RPMI7951 (cell line): ENCODE measurements at places on chromosomes 4 and X. TPM values are rescaled to one million over a fixed set of nuclear protein-coding genes. Genes with fewer than 3 reads are reported as not detected.

DNA sequence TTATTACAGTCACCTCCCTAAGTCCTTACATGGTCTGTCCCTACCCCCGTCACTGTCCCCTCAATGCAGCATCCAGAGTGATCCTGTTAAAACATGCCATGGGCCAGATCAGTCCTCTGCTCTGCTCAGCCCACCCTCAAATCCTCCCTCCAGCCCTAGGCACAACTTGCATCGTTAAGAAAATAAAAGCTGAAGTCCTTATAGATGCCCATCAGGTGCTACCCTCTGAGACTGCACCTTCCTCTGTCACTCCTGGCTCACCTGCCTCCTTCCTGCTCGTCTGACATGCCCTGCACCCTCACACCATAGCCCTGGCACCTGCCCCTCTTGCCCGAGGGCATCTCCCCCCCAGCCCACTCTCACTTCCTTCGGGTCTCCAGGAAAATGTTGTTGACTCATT is 4.1 kb downstream of the STK32B start:
- no peak for DNase-seq

GRCh38 chr4:123120473-123120872 is 198.1 kb upstream of the NUDT6 start:
- DNase-seq = no peak

- peak; percentile 91 for DNase-seq
Measured at GRCh38 chr4:17614416-17615299, at the start of gene MED28. Gene MED28 (plus strand): TSS chr4:17614641. CDS start chr4:17614655, 14 bp downstream.

GRCh38 chr4:5918331-5918985 is 25.6 kb upstream of the CRMP1 start:
- no peak for DNase-seq

DNA sequence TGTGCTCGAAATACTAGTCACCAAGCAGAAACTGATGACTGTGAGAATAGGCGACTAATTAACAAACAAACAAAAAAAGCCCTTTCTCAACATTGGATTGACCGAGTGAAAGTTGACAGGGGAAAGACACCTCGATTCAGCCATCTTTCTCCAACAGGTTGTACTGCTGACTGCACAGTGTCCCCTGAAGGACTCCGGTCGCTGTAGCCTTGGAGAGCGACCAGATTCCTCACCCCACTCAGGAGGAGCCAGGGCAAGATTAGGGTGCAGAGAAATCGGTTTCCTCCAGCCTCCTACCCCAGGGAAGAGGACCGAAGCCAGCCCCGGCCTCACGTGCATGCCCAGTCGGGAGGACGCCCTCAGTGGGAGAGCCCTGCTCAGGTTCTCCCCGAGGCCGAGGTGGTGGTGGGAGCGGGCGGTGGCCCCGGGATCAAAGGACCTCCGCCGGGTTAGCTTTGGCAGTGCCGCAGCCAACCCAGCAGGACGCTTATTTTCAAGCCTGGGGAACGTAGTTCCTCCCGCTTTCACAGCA is 1.1 kb upstream of the RAP1GDS1 start:
- DNase-seq = no peak

DNA sequence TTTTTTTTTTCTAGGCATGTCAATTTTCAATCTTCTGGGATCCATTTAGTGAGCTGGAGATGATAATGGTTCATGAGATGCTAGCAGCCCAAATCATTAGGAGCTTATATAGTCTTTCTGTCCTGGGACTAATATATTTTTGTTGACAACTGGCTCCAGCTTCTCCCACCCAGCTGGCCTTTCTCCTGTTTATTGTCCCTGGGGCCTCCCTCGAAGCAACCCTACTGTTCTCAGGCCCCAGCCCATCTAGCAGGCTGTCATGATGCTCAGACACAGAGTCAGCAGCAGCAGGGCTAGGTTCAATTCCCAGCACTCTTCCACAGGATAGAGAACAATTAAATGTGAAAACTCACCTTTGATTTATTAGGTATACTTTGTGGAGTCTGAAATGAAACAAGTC is 127.6 kb upstream of the MID1 start:
- no peak for DNase-seq

DNA sequence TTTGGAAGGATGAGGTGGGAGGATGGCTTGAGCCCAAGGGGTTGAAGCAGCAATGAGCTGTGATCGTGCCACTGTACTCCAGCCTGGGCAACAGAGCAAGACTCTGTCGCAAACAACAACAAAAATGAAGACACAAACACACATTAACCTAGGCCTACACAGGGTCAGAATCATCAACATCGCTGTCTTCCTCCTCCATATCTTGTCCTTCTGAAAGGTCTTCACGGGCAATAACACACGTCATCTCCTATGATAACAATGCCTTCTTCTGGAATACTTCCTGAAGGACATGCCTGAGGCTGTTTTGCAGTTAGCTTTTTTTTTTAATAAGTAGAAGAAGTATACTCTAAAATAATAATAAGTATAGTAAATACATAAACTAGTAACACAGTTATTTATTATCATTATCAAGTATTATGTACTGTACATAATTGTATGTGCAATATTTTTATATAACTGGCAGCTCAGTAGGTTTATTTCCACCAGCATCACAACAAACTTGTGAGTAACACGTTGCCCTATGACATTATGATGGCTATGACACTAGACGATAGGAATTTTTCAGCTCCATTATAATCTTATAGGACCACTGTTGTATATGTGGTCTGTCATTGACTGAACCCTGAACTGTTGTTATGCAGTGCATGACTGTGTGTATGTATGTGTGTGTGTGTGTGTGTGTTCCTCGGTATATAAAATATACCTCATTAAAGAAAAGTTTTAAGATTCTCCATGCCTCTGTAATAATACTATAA is 69.2 kb upstream of the MAML3 start:
- DNase-seq = peak; percentile 49

DNA sequence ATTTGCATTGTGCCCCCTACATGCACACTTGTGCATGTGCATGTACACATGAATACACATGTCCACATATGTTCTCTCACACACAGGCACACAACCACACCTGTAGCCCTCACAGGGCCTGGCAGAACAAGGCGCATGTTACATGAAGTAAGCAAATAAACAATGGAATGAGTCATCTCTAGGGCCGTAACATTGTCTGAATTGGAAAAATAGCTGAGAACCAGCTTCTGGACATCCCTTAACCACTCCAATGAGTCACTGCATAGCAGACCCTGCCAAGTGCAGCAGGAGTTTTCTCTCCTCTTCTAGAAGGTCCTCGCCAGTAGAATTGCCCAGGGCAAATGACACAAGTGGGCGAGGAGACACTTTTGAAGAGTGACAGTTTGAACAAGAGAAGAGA is 66.1 kb downstream of the MAGEA10 start:
- peak; percentile 87 for DNase-seq

GPRASP1 gene
- total RNA-seq = 0.20 and 0.36 TPM in 2 replicates

RASL11B gene
- total RNA-seq = 1.2 and 1.9 TPM in 2 replicates

SRPX gene
- 357 and 381 TPM in 2 replicates for total RNA-seq

DIPK2B gene
- not detected in 2 replicates for total RNA-seq
